Lower lobe of right lung (tissue), 2 donors: ENCODE measurements at places on chromosomes 2 and 18. TPM values are rescaled to one million over a fixed set of nuclear protein-coding genes. Genes with fewer than 3 reads are reported as not detected.

The ARID5A gene
- total RNA-seq: 27.7 TPM

DNA sequence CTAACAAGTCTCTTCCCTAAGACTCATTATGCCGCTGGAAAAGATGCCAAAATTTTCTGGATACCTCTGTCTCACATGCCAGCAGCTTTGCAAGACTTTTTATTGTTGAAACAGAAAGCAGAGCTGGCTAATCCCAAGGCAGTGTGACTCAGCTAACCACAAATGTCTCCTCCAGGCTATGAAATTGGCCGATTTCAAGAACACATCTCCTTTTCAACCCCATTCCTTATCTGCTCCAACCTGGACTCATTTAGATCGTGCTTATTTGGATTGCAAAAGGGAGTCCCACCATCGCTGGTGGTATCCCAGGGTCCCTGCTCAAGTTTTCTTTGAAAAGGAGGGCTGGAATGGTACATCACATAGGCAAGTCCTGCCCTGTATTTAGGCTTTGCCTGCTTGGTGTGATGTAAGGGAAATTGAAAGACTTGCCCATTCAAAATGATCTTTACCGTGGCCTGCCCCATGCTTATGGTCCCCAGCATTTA lies 26.3 kb downstream of the DHRS9 start:
- no peak for DNase-seq
- H3K4me3 ChIP-seq: no peak overlapping the region
- H3K27ac ChIP-seq: no peak overlapping the region
- peaks cover 15% of the 10 kb centered on the region for H3K4me1 ChIP-seq

- H3K4me3 ChIP-seq: peak overlapping the region; percentile 32
- H3K27me3 ChIP-seq: no peaks in the 10 kb centered on the region
- H3K36me3 ChIP-seq: no peaks in the 10 kb centered on the region
- DNase-seq: no peak
- peaks cover 24% of the 10 kb centered on the region for H3K4me1 ChIP-seq
These were observed 388 bp downstream of the DTNA start for GRCh38 chr18:34710458-34710914.

The G6PC2 gene
- not detected for total RNA-seq

The FNDC4 gene
- total RNA-seq: 1.6 TPM
